NCI-H2081 (cell line): ENCODE measurements at places on chromosomes 13 and 19.

- DNase-seq, result peak; percentile 58
Measured at GRCh38 chr13:24693862-24694471, 13.8 kb downstream of the ATP12A start.

DNA sequence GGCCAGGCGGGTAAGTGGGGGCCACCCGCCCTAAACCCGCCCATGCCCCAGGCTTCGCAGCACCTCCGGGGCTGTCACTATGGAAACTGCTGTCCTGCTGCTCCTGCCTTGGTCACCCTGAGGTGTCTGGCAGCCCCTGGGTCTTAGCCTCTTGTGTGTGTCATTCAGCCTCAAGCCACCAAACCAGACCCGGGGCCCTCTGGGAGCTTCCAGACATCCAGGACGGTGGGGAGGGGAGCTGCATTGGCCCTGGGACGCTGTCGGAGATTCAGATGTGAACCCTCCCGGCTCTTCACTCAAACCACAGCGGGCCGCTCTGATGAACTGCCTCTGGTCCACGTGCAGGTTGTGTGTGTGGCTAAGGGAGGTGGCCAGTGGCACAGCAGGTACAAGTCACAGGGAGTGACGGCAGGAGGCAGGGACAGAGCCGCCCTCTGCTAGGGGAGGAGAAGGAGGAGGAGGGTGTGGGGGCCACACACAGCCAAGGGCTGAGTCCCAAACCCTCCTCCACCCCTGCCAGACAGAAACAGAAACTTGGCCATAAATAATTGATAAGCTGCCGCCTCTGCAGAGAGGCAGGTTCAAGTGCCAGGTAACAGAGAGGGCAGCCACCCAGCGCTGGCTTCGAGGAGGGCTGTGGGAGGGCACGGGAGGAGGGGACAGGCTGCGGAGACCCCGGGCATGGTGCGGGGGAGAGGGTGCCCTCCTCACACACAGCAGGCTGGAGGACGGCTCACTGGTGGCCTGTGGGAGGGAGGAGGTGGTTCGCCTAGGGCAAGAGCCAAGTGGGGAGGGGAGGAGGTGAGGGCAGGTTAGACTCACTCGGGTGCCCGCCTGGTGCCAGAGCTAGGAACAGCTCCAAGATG lies 8.0 kb downstream of the NANOS3 start:
- DNase-seq, result no peak

DNA sequence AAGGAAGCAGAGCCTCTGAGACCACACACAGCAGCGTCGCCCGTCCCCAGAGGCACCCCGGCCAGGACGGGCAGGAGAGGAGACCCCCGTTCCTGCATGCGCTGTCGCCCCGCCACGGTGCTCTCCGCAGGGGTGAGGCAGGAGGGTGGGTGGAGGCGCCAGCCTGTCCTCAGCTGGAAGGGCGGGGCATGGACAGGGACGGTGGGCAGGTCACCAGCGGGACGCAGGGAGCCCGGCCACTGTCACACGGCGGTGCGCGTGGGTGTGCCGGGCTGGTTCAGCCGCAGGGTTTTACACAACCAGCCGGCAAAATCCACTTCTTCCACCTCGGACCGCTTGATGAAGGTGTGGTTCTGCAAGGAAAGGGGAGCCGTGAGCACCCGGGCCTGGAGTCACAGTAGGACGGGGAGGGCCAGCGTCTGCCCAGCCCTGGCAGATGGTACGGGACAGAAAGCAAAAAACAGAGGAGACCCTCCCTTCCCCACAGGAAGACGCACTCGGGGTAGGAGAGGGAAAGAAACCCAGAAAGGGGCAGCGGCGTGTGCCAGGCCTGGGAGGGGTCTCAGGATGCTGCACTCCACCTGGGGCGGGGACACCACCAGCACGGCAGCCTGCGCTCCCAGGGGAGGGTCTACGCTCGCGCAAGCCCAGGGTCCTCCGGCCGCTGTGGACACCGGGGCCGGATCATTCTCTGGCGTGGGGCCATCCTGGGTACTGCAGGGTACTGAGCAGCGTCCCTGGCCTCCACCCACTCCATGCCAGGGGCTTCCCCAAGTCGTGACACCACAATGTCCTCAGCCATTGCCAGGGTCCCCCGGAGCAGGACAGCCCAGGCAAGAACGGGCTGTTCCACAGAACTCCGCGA lies 23.9 kb upstream of the ZBTB7A start:
- DNase-seq, result no peak

DNA sequence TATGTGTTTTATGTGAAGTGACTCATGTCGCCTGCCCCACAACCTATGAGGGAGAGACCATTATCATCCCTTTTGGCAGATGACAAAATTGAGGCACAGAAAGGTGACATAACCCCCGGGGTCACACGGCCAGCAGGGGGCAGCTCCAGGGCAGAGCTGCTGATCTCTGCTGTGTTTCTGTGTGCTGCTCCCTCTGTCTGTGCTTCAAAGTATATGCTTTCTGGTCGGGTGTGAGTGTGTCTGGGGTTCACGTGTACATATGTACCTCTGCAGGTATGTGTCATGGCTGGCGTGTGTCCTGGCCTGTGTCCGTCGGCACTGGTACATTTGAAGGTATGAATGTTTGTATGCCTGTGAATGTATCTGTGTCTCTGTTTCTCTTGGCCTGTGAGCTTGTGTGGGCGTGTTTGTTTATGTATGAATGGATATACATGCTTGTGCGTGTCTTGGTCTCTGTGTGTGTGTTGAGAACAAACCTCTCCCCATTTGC lies 7.1 kb downstream of the LIPE start:
- DNase-seq, result no peak

- no peak for DNase-seq
Measured at GRCh38 chr19:748274-748598, 2.7 kb upstream of the MISP start.

- DNase-seq, result peak; percentile 68
Measured at GRCh38 chr19:18007044-18007916, 690 bp upstream of the ARRDC2 start.

DNA sequence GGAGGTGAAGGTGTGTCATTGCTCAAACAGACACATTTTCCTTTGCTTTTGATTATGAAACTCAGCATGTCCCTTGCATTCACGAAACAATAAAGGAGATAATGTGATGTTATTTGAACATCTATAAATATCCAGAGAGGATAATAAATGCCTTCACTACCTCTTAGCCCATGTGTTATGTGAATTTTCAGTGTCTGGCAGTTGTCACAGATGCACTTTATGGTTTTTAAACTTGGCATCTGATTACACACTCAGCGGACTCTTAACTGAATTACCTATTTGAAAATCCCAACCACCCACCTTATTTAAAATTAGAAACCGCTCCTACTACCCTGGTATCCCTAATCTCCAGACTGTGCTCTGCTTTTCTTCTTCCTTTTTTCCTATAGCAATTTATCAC lies 254.2 kb downstream of the COG6 start:
- DNase-seq, result no peak

- DNase-seq, result no peak
Measured at GRCh38 chr19:18002347-18002850, 5.6 kb upstream of the ARRDC2 start.

DNA sequence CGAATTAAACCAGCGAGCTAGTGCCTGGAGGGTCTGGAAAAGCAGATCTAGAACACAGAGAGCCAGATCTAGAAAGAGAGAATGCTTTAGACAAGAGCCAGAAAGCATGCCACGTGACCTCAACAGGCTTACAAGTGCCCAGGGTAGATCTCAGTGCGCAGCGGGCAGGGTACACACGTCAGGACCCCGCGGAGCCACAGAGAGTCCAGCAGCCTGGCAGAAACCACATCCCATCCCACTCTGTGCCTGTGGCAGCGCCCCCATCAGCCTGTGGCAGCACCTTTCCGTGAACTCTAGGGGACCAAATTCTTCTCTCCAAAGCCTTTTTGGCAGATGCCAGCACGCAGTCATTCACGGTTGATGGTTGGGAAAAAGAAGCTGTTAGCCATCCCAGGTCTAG lies 5.9 kb downstream of the ARHGEF1 start:
- DNase-seq, result no peak

DNA sequence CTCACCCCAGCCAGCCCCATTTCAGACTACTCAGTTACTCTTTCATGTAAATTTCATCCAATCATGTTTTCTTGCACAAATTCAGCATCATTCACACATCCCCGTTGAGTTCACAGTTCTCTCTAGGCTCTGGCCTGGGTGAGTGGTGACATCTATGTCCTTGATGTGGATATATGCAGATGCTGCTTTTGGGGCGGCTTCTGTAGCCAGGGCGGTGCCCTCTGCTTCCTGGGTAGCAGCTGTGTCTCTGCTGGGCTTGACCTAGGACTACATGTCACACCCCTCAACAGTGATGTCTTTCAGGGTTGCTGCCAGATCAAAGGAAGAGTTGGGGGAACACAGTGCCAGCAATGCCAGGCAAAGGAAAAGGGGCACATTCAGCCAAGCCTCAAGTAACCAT lies 68.5 kb upstream of the KCTD15 start:
- DNase-seq, result no peak

- no peak for DNase-seq
Measured at GRCh38 chr13:73945871-73946270, 188.3 kb downstream of the KLF12 start.

- no peak for DNase-seq
Measured at GRCh38 chr13:110485604-110486003, 75.9 kb downstream of the RAB20 start.

DNA sequence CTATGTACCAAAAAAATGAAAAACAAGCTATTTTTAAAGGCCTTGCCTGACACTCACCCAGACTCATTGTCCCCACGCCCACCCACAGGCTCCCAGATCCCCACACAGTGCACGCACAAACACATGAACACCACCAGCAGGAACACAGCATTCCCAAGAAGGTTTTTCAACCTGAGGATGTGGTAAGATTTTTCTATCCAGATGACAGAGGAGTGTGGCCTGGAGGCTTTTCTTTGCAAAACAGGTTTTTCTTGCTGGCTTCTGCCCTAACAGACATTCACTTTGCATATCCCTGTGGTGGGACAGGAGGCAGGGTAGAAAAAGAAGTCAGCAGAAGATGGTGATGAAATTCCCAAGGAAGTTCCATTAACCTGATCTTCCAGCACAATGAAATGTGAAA lies 97.8 kb downstream of the KLF12 start:
- DNase-seq, result no peak

GRCh38 chr13:23322353-23323336 lies 110.9 kb downstream of the SACS start:
- DNase-seq, result peak; percentile 9

- no peak for DNase-seq
Measured at GRCh38 chr13:28092431-28092830, 7.9 kb downstream of the FLT3 start.

GRCh38 chr19:29383696-29384095 lies 142.1 kb upstream of the VSTM2B start:
- DNase-seq, result no peak

GRCh38 chr13:50730496-50731351 lies 112.8 kb downstream of the DLEU7 start:
- DNase-seq, result no peak

DNA sequence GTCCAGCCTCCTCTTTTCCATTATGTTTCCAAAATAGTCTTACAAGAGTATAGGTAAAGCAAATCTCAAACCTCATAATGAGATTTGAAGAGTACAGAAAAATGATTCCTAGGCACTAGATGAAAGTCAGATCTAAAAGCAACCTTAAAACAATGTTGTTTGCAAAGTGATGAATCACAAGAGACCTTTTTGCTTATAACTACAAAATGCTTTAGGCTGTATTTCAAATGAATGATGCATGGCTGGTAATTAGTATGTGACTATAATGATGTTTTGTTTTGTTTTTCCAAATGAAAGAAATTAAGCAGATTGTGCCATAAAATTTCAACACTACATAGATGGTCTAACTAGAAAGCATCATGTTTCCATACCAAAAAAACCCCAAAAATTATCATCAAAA lies 272.7 kb downstream of the DIAPH3 start:
- no peak for DNase-seq

GRCh38 chr13:70960841-70961443 lies 852.7 kb upstream of the KLHL1 start:
- peak; percentile 35 for DNase-seq

- no peak for DNase-seq
Measured at GRCh38 chr13:52411629-52412028, 5.7 kb upstream of the THSD1 start.

DNA sequence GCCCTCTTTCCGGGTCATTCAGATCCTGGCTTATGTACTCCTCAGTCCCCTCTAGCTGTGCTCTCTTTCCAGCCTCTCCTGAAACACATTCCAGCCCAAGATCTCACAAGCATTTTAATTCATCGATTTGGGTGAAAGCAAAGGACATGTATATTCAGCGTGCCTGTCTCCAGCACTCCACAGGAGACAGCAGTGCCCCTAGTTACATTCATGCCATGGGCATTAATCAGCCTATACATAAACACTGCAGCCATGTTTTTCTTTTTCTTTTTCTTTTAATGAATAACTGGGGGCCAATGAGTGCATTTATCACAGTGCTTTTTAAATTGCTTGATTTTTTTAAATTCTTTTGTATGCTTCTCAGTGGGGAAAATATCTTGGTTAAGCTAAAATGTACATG lies 199.1 kb downstream of the DCT start:
- DNase-seq, result no peak

GRCh38 chr13:99357131-99357596 lies 50.0 kb upstream of the GPR183 start:
- no peak for DNase-seq

- DNase-seq, result no peak
Measured at GRCh38 chr13:94917824-94918223, 205.5 kb upstream of the SOX21 start.

GRCh38 chr13:45500492-45501174 lies 35.9 kb downstream of the COG3 start:
- DNase-seq, result no peak

GRCh38 chr13:95233026-95233635 lies 68.1 kb downstream of the ABCC4 start:
- DNase-seq, result no peak

- no peak for DNase-seq
Measured at GRCh38 chr19:6481541-6482342, at the start of gene DENND1C. Gene DENND1C, minus strand, starts transcription at chr19:6481787. Its CDS starts 92 bp downstream, at chr19:6481695.

- no peak for DNase-seq
Measured at GRCh38 chr13:19888799-19889198, 25.4 kb upstream of the ZMYM5 start.

DNA sequence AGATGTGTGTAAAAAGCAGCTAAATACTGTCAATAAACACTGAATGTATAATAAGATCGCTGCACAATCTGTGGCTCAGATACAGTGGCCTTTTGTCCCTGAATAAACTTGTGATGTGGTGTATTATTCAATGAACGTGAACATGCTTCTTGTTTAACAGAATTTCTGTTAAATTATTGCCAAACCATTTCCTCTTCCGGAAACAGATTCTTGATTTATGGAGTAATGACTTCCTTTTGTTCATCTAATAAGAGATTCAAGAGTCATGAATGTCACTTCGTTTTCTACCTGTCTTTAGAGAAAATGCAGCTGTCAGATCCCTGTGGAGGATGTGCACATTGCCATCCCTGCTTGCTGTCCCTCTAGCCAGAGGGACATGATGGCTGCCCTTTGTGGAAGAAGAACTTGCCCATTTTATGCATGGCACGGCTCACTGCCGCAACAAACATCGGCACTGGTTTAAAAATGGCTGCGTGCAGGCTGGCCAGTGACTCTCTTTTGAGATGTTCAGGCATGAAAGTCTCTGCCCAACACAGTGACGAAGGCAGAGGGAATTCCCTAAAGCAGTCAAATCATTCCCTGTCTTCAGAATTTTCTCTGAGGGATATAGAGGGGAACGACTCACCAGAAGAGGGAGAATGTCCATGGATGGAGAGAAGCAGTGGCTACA lies 3.1 kb upstream of the TNFSF13B start:
- no peak for DNase-seq
